Liver (tissue), 10 donors: ENCODE measurements at places on chromosomes 11 and 22. TPM values are rescaled to one million over a fixed set of nuclear protein-coding genes. Genes with fewer than 3 reads are reported as not detected.
A peak's percentile ranks its signal among the peaks of the same experiment; 100 is the strongest.

GRCh38 chr22:23539135-23539838 is 40.8 kb downstream of the IGLL1 start:
- DNase-seq = peak; percentile 62

DNA sequence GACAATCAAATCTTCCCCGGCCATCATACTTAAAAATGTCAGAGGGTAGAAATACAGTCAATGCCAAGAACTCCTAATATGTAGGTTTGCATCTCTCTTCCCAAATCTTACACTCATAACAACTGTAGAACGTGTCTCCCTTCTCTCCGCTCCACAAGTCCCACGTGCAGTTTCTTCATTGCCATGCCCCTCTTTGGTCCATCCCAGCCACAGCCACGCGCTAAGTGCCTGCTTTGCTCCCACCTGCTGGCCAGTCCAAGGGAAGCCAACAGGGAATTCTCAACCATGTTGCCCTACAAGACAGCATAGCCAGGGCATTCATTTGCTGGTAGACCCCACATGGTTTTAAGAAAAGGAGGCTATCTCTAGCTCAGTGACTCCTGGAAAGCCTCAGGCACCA is 420.6 kb upstream of the ISX start:
- DNase-seq = no peak

GRCh38 chr11:11909727-11910126 is 68.0 kb downstream of the USP47 start:
- DNase-seq = no peak

DNA sequence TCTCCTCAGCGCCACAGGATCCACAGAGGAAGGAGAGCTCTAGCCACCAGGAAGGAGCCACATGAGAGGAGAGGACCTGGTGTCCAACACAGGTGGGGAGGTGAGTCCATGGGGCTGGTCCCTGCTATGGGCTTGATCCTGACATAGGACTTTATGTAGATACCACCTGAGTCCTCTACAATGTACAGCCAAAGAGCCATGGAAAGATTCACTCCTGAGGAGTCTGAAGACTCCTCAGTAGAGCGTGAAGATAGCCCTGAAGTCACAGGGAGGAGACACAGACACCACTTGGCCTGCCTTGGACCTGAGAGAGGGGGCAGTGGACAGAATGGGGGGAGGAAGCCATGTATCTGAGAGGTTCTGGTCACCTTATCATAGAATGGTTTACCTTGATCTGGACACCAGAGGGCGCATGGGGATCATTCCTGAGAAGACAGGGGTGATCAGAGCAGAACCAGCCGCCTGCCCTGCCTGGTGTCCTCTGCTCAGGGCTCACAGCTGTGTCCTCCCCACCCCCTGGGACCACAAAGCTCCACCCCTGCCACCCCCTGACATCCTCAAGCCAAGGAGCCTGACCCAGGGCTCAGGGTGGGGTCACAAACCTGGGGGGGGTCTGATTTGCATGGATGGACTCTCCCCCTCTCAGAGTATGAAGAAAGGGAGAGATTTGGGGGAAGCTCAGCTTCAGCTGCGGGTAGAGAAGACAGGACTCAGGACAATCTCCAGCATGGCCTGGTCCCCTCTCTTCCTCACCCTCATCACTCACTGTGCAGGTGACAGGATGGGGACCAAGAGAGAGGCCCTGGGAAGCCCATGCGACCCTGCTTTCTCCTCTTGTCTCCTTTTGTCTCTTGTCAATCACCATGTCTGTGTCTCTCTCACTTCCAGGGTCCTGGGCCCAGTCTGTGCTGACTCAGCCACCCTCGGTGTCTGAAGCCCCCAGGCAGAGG is 77.0 kb downstream of the ZNF280B start:
- DNase-seq = peak; percentile 62

Gene CTSW
- 2.9 TPM for total RNA-seq
